H1 (cell line): ENCODE measurements at places on chromosomes 4 and X. TPM values are rescaled to one million over a fixed set of nuclear protein-coding genes. Genes with fewer than 3 reads are reported as not detected.

- no peaks in the 10 kb centered on the region for H3K27me3 ChIP-seq
- no peak overlapping the region for H3K4me3 ChIP-seq
- no peaks in the 10 kb centered on the region for H3K4me1 ChIP-seq
- no peaks in the 10 kb centered on the region for H3K36me3 ChIP-seq
- no peak for DNase-seq
Measured at GRCh38 chr4:108311313-108311712, 142.6 kb upstream of the LEF1 start.

GRCh38 chrX:149433451-149433850 is 71.7 kb downstream of the IDS start:
- no peak overlapping the region for H3K27ac ChIP-seq
- H3K4me3 ChIP-seq = no peak overlapping the region
- no peaks in the 10 kb centered on the region for H3K4me1 ChIP-seq
- H3K27me3 ChIP-seq = no peaks in the 10 kb centered on the region

GRCh38 chr4:6391186-6391851 is 81.1 kb downstream of the PPP2R2C start:
- H3K36me3 ChIP-seq = no peaks in the 10 kb centered on the region
- DNase-seq = no peak
- H3K27ac ChIP-seq = no peak overlapping the region
- no peak overlapping the region for H3K4me3 ChIP-seq

- H3K4me3 ChIP-seq = no peak overlapping the region
- H3K36me3 ChIP-seq = no peaks in the 10 kb centered on the region
- no peak overlapping the region for H3K27ac ChIP-seq
- no peak for DNase-seq
- H3K27me3 ChIP-seq = no peaks in the 10 kb centered on the region
Measured at GRCh38 chrX:19392703-19393102, 49.0 kb downstream of the PDHA1 start.

DNA sequence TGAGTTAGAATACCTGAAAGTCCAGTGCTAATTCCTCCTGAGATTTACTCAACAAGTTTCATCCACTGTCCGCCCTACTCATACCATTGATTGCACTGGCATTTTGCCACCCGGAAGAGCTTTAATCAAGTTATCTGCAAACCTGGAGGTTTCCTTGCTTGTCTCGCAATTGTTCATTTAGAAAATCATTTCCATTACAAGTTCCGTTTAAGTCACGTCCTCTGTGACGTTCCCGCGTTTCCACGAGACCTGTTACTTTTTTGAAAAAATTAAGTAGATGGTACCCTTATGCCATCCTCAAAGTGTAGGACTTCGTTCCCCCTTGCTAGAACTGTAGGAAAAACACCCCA is 761 bp upstream of the FRYL start:
- no peak overlapping the region for H3K27ac ChIP-seq
- H3K4me1 ChIP-seq = no peaks in the 10 kb centered on the region; the same call in 1 of the 2 replicates
- DNase-seq = no peak
- H3K4me3 ChIP-seq = peak overlapping the region; percentile 82

GRCh38 chr4:98653890-98654867 is 4.2 kb downstream of the TSPAN5 start:
- H3K4me1 ChIP-seq = peaks cover 5% of the 10 kb centered on the region

DNA sequence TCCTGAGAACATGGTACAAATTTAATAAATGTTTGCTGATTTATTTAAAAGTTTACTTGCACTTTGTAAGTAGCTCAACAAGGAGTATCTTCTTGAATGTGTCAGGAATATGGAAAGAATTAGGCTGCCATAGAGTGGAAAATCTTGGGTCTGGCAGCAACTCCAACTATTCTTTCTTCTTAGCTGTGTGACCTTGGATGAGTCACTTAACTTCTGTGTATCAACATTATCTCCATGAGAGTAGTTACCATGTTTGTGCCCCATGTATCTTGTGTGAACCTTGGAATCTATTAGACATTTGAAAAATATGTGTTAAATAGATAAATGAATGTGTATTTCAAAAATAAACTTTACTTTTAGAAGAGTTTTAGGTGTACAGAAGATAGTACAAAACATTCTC is 348.8 kb downstream of the GBA3 start:
- no peak overlapping the region for H3K4me3 ChIP-seq
- H3K36me3 ChIP-seq = no peaks in the 10 kb centered on the region
- no peak for DNase-seq
- H3K27me3 ChIP-seq = no peaks in the 10 kb centered on the region
- no peaks in the 10 kb centered on the region; the same call in 1 of the 2 replicates for H3K4me1 ChIP-seq

The XPNPEP2 gene
- 0.25 TPM in 1 of 2 replicates, not detected in the other for total RNA-seq

GRCh38 chr4:143224255-143224654 is 39.5 kb downstream of the USP38 start:
- no peak overlapping the region for H3K27ac ChIP-seq
- H3K36me3 ChIP-seq = no peaks in the 10 kb centered on the region
- no peaks in the 10 kb centered on the region for H3K27me3 ChIP-seq
- DNase-seq = no peak

DNA sequence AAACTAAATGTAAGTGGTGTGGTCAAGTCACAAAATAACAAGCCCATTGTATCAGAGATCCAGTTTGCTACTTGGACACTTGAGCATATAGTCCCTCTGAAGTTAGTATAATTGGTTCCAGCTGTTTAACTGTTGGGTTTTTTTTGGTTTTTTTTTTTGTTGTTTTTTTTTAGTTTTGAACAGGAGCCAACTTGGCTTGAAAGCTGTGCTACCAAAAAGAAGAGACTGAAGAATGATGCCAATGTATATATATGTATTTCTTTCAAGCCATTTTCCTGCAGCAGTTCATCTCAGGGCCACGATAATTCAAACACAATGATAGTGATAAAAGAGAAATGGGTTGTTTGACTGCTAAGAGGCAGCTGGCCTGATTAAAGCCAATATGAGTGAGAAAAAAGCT is 138.3 kb downstream of the PCDH18 start:
- H3K27ac ChIP-seq = no peak overlapping the region
- H3K36me3 ChIP-seq = no peaks in the 10 kb centered on the region
- no peaks in the 10 kb centered on the region for H3K4me1 ChIP-seq
- no peaks in the 10 kb centered on the region for H3K27me3 ChIP-seq
- no peak for DNase-seq
- H3K4me3 ChIP-seq = no peak overlapping the region

The SLC10A7 gene
- total RNA-seq = 2.5 and 2.9 TPM in 2 replicates

GRCh38 chrX:56233100-56233499 is 944 bp downstream of the KLF8 start:
- H3K4me3 ChIP-seq = peak overlapping the region; percentile 76; the same call in 1 of the 2 replicates
- no peaks in the 10 kb centered on the region for H3K4me1 ChIP-seq
- no peaks in the 10 kb centered on the region for H3K27me3 ChIP-seq

GRCh38 chr4:2643555-2643954 is 107.1 kb downstream of the FAM193A start:
- no peak for DNase-seq
- H3K27ac ChIP-seq = no peak overlapping the region
- peaks cover 39% of the 10 kb centered on the region for H3K36me3 ChIP-seq
- no peak overlapping the region for H3K4me3 ChIP-seq
- no peaks in the 10 kb centered on the region for H3K4me1 ChIP-seq
- no peaks in the 10 kb centered on the region for H3K27me3 ChIP-seq

- no peak overlapping the region for H3K27ac ChIP-seq
- H3K36me3 ChIP-seq = no peaks in the 10 kb centered on the region
- no peaks in the 10 kb centered on the region for H3K4me1 ChIP-seq
- DNase-seq = no peak
- H3K4me3 ChIP-seq = no peak overlapping the region
Measured at GRCh38 chrX:25548811-25549210, 533.0 kb upstream of the ARX start.

GRCh38 chr4:55730280-55730931 is 89.2 kb upstream of the EXOC1L start:
- no peak for DNase-seq
- no peak overlapping the region for H3K27ac ChIP-seq
- no peaks in the 10 kb centered on the region for H3K4me1 ChIP-seq

DNA sequence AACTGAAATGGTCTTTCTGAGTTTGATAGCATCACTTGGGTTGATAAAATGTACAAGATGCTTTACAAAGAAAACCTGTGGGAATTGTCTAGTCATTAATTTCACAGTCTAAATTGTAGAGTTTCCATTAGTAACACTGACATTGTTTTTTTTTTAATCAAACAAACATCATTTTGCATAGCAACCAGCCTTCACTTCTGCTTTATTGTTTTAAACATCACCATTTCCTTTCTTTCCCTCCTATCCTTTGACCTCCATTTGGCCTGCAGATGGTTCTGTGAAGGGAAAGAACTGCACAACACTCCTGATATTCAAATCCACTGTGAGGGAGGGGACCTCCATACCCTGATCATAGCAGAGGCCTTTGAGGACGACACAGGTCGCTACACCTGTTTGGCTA is 171.1 kb downstream of the PALLD start:
- H3K27me3 ChIP-seq = no peaks in the 10 kb centered on the region
- H3K27ac ChIP-seq = no peak overlapping the region
- H3K4me1 ChIP-seq = no peaks in the 10 kb centered on the region
- H3K4me3 ChIP-seq = no peak overlapping the region
- no peaks in the 10 kb centered on the region for H3K36me3 ChIP-seq
- DNase-seq = no peak

- H3K27me3 ChIP-seq = no peaks in the 10 kb centered on the region
- H3K27ac ChIP-seq = no peak overlapping the region
- no peak for DNase-seq
- H3K36me3 ChIP-seq = no peaks in the 10 kb centered on the region
- H3K4me3 ChIP-seq = no peak overlapping the region
- H3K4me1 ChIP-seq = no peaks in the 10 kb centered on the region
Measured at GRCh38 chrX:38970845-38971244, 169.6 kb downstream of the MID1IP1 start.

GRCh38 chrX:154436983-154437752 is at the start of gene GDI1:
Gene GDI1, plus strand, starts transcription at chrX:154437154. Its CDS starts 101 bp downstream, at chrX:154437255.
- H3K36me3 ChIP-seq = peaks cover 28% of the 10 kb centered on the region
- peaks cover 3% of the 10 kb centered on the region for H3K4me1 ChIP-seq
- peak within 1 kb of the TSS; percentile 69 for H3K4me3 ChIP-seq
- DNase-seq = peak; percentile 56

- H3K36me3 ChIP-seq = no peaks in the 10 kb centered on the region
- peaks cover 5% of the 10 kb centered on the region for H3K4me1 ChIP-seq
- no peak overlapping the region for H3K27ac ChIP-seq
- no peaks in the 10 kb centered on the region for H3K27me3 ChIP-seq
Measured at GRCh38 chr4:158914218-158914617, 145.4 kb downstream of the FNIP2 start.

DNA sequence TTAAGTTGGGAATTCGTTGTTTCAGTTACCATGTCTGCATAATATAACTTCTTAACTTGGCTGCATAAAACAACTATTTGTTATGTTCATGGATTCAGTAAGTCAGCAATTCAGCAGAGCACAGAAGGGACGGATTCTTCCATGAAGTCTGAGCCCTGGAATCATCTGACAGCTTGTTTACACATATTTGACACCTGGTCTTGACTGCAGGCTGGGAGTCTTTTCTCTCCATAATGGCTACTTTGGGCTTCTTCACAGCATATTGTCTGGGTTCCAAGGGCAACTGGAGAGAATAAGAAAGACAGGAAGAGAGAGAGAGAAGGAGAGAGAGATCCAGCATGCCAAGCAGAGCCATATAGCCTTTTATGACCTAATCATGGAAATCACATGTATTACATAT is 23.1 kb downstream of the CENPC start:
- H3K4me1 ChIP-seq = no peaks in the 10 kb centered on the region
- no peak overlapping the region for H3K27ac ChIP-seq
- H3K27me3 ChIP-seq = no peaks in the 10 kb centered on the region
- peaks cover 7% of the 10 kb centered on the region; the same call in 1 of the 2 replicates for H3K36me3 ChIP-seq

GRCh38 chr4:113094331-113094730 is 44.9 kb downstream of the ANK2 start:
- no peaks in the 10 kb centered on the region for H3K36me3 ChIP-seq
- no peaks in the 10 kb centered on the region for H3K27me3 ChIP-seq
- H3K4me3 ChIP-seq = no peak overlapping the region
